ENCODE measurements at places on chromosomes 13 and 19.

GRCh38 chr13:88704600-88705275, 1033.6 kb downstream of the SLITRK5 start:
- DNase-seq: no peak

DNA sequence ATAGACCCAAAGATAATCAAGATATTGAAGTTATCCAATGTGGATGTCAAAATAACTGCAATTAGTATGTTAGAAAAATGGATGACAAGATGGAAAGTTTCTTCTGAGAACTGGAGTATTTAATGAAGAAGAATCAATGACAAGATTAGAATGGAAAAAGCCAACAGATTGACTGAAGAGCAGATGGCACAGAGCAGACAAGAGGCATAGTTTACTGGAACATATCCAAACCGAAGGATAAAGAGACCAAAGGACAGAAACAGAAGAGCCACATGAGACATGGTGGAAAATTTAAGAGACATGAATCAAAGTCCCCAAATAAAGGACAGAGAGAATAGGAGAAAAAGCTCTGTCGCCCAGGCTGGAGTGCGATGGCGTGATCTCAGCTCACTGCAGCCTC, 89.6 kb upstream of the RXFP2 start:
- DNase-seq: no peak

- DNase-seq: no peak
Observed at GRCh38 chr19:844546-844971, 3.8 kb downstream of the PRTN3 start.

- DNase-seq: no peak
Observed at GRCh38 chr19:43407416-43408005, 7.2 kb upstream of the TEX101 start.

GRCh38 chr19:47176627-47177090, 46.0 kb downstream of the SAE1 start:
- DNase-seq: no peak

- DNase-seq: no peak
Observed at GRCh38 chr19:39297931-39298634, 1.9 kb downstream of the IFNL1 start.

DNA sequence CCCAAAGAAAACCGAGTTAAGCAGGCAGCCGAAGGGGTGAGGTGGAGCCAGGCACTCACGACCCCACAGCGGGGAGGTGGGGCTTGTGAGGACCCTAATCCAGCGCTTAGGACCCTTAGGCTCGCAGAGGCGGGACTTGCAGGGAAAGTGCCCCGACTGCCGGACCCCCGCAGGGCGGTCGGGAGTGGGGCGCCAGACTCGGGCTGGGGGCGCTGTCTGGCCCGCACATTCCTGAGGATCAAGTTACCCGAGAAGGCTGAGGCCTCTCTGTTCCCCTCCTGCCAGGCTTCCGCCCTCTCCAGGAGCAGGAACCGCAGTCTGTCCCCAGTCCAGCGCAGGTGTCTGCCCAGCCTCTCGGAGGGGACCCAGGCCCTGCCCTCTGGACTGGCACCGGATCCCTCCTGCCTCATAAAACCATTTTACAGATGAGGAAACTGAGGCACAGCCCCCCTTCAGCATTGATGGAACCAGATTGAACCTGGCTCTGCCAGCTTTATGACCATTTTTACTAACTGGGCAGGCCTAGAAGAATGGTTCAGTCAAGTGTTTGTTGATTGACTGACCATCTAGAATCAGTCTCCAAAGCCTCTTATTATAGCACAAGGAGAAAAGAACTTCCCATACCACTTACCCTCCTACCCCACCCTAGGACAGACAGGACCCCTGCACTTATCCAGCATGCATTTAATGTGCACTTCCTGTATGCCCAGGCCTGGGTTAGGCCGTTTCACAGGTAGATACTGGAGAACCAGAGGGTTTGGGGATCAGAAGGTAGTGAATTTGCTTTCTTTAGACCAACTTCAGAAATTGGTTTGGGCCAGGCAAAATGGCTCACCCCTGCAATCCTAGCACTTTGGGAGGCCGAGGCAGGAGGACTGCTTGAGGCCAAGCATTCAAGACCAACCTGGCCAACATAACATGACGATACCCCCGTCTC, 6.7 kb upstream of the JUND start:
- no peak for DNase-seq

DNA sequence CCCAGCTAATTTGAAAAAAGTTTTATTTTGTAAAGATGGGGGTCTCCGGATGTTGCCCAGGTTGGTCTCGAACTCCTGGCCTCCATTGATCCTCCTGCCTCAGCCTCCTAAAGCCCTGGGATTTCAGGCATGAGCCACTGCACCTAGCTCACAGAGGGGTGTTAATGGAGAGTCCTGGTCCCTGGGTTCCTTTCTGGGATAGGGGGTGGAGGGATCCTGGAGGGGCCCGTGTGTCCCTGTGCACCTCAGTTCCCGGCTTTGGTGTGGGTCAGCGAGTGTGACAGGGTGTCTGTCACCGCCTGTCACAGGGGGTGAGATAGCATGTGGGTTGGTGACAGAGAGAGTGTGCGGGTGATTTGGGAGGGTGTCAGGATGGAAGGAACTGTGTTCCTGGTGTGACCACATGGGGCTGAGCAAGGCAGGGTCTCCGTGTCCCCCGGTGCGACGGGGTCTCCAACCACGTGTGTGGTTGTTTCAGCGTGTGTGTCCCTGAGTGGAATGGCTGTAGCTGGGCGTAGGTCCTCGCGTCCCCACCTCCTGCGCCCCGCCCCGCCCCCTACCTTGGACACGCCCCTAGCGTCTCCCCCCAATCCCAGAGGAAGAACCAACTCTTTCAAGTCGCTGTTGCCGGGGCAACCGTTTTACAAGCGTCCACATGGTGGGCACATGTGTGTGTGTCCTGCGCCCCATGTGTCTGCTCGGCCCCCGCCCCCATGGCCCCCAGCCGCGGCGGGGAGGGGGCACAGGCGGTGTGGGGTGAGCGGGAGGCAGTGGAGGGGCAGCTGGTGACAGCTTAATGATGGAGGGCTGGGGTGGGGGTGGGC, 2.9 kb upstream of the NRTN start:
- no peak for DNase-seq

DNA sequence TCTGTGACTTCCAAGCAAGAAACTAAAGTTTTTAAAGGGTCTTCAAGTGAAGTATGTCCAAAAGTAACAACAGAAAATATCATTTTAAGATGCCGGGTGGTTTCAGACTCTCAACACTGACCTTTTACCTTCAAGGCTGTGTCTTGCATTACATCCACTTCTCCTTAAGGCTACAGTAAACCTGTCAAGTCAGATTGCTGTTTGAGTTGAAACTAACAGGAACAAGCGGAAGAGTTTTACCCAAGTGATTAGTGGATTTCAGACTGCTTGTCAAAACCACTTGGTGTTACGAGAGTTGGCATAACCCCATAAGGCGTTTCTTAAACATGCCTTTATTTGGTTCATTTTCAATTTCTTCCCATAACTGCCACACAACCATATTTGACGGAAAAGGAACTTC, 283.1 kb downstream of the DCT start:
- no peak for DNase-seq

DNA sequence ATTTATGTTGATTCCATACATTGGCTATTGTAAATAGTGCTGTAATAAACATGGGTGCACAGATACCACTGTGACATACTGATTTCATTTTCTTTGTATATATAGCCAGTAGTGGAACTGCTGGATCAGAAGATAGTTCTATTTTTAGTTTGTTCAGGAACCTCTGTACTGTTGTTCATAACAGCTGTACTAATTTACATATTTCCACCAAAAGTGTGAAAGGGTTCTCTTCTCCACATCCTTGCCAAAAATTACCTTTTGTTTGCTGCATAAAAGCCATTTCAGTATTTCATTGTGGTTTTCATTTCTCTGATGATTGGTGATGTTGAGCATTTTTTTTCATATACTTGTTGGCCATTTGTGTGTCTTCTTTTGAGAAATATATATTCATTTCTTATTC, 1962.1 kb downstream of the PCDH9 start:
- no peak for DNase-seq

GRCh38 chr19:485583-486236, 10.6 kb upstream of the MADCAM1 start:
- no peak for DNase-seq

GRCh38 chr13:73715114-73715910, 418.9 kb downstream of the KLF12 start:
- DNase-seq: no peak

GRCh38 chr13:45907503-45907902, 56.0 kb upstream of the SIAH3 start:
- DNase-seq: no peak

DNA sequence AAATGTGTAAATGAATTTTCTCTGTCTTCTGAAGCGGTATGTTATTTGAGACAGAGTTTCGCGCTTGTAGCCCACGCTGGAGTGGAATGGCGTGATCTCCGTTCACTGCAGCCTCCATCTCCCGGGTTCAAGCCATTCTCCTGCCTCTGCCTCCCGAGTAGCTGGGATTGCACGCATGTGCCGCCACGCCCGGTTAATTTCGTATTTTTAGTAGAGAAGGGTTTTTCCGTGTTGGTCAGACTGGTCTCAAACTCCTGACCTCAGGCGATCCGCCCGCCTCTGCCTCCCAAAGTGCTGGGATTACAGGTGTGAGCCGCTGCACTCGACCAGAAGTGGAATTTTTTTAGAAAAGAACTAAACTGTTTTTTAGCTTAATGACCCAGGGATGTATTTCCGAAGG, 3.4 kb upstream of the ZNF808 start:
- no peak for DNase-seq

GRCh38 chr13:48493066-48493765, 39.7 kb downstream of the RCBTB2 start:
- no peak for DNase-seq

GRCh38 chr19:17686592-17687024, 1.5 kb downstream of the UNC13A start:
- peak; percentile 57 for DNase-seq

GRCh38 chr13:113499936-113500335, 9.4 kb upstream of the DCUN1D2 start:
- DNase-seq: no peak

GRCh38 chr13:74570834-74571233, 436.6 kb upstream of the KLF12 start:
- DNase-seq: no peak

GRCh38 chr19:30388819-30389218, 16.6 kb downstream of the ZNF536 start:
- no peak for DNase-seq

- no peak for DNase-seq
Observed at GRCh38 chr19:41626278-41626677, 596 bp downstream of the CEACAM4 start.

DNA sequence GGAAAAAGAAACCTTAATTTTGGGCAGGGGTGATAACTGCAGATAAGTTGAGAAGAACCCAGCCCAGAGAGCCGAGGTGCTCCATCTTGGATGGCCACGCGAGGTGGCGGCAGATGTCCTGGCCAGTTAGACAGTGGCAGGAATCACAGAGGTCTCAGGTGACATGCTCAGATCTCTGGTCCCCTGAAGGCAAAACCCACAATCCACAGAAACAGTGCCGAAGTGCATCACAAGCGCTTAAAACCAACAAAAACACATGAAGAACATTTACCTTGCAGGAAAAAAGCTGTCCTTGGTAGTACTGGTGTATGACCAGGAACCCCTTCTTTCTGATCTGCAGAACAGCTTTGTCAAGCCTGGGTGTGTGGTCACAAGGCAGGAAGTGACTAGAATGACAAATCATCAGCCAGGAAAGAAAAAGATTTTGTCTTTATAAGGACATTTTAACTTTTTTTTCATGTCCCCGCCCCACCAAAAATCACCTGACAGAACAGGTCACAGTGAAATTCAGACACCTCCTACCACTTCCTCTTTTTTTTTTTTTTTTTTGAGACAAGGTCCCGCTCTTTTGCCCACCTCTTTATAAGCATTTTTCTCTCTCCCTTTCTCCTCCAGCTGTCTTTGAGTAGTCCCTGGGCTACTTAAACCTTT, at the start of gene LCP1:
Gene LCP1 (minus strand): TSS at position 338 of the 651 bp plus-strand sequence. CDS start 22,515 bp downstream, outside the sequence.
- no peak for DNase-seq

- DNase-seq: no peak
Observed at GRCh38 chr13:35789335-35790165, 313.1 kb upstream of the MAB21L1 start.

- no peak for DNase-seq
Observed at GRCh38 chr13:93987458-93987857, 492.0 kb downstream of the DCT start.

DNA sequence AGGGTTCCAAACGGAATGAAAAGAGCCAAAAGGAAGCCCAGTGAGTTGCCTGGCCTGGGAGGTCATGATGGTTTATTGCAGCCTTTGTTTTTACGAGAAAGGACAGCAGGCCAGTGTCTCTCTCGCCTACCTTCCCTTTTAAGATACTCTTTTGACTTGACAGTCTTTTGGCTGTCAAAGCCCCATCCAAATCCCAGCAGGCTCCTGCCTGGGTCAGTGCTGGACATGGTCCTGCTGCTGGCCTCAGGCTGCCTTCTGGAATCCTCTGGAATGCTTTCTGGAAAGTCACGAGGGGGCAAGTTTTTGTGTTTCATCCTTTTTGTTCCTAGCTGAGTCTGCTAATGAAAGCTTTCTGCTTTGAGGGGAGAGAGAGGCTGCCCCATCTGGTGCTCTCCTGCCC, 444.8 kb downstream of the OLFM4 start:
- DNase-seq: no peak

GRCh38 chr13:97023117-97023516, 28.8 kb upstream of the OXGR1 start:
- no peak for DNase-seq

DNA sequence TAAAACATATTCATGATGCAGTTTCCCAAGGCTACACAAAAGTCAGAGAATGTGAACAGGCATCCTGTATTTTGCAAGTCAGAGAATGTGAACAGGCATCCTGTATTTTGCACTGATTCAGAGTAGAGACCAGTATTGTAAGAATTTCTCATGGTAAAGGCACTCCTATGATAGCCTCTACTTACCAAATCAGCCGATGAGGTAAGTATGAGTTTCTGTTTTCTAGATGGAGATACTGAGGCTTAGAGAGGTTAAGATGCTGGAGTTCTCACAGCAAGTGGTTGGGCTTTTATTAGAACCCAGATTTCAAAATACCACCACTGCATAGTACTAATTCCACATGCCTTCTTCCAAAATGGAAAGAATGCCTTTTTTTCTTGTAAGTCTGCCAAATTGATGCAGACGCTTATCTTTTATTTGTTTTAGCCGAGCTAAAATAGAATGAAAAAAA, 12.3 kb downstream of the TPT1 start:
- DNase-seq: no peak

DNA sequence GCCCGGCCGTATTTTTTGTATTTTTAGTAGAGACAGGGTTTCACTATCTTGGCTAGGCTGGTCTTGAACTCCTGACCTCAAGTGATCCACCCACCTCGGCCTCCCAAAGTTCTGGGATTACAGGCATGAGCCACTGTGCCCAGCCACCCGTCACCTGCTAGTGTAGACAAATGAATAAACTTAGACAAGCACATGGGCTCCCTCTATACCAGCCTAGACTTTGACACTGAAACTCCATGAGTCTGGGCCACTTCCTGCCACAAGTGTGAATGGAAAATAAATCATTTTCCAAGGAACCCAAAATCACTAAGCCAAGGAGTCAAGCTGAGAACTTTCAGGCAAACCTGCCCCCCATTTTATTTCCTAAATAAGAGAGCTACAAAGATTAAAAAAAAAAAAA, 27.0 kb upstream of the TPT1 start:
- DNase-seq: no peak

- DNase-seq: no peak
Observed at GRCh38 chr13:46373623-46374022, 13.4 kb downstream of the RUBCNL start.

Data from SW 1271 (cell line).